ENCODE measurements at places on chromosomes 2 and 18.

GRCh38 chr2:168190590-168191336, 56.6 kb downstream of the STK39 start:
- no peak for DNase-seq

DNA sequence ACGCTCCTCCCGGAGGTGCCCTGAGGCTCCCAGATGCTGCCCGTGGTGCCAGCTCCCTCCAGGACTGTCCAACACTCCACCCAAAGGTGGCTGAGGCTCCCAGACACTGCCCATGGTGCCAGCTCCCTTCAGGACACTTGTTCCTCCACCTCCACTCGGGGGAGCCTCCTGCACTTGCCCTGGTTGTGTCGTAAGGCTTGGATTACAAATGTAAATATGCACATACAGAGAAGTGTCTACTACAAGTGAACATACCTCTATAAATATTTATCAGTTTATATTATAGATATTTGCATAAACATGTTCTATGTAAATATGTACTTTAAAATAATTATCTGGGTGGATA, 143.3 kb downstream of the PXDN start:
- no peak for DNase-seq

DNA sequence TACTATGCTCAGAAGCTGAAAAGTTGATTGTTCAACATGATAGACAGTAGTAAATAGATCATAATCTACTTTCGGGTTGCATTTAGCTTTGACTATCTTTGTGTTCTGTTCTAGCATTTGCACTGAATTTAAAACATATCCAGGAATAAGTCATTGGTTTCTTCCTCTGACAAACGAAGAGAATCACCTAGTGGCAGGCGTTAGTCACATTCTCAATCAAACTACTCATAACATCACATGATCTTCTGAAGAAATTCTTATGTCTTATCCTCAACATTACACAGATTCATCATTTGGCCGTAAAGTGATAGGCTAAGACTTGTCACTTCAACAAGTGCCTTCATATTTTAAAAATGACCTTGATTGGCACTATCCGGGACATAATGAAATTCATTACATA, 63.6 kb upstream of the TTC21B start:
- DNase-seq: no peak

GRCh38 chr2:242085941-242086621, 216.6 kb downstream of the RTP5 start:
- DNase-seq: no peak

GRCh38 chr2:218988164-218988563, 3.2 kb upstream of the FEV start:
- no peak for DNase-seq

DNA sequence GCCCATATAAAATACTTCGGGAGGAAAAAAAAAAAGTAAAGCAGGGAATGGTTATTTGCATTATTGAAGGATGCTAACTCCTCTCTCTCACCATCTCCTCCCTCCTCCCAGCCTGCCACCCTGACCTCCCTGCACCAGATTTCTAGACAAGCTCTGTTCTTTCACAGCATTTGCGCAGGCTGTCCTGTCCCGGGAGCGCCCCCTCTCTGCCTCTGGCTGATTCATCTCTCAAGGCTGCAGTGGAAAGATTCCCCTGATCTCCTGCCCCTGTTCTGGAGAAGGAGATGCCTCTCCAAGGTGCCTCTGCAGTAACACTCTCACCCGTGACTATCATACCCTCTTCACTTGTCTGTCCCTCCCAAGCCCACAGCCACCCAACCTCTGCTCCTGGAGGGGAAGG, 38.5 kb downstream of the COL4A4 start:
- no peak for DNase-seq

- DNase-seq: no peak
These were observed 112.1 kb downstream of the KLHL29 start for GRCh38 chr2:23497063-23497462.

DNA sequence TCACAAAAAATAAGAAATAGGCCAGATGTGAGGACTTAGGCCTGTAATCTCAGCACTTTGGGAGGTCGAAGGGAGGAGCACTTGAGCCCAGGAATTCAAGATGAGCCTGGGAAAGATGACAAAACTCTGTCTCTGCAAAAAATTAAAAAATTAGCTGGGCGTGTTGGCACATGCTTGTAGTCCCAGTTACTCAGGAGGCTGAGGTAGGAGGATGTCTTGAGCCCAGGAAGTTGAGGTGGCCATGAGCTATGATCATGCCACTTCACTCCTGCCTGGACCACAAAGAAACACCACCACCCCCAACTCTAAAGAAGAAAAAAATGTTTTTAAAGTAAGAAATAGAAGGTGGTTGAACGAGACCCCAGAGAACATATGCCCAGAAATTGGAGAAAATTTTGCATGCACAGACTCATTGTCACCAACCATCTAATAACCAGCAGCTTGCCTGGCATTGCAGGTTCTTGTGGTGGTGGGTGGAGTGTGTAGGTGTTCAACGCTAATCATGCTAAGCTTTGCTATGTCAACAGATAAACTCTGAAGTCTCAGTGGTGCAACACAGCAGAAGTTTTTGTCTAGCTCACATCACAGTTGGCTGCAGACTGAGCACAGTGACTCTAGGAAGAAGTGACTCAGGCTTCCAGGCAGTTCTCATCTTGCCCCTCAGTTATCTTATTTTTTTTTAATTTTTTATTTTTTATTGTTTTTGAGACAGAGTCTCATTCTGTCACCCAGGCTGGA, 18.6 kb downstream of the ARL4C start:
- no peak for DNase-seq

GRCh38 chr2:223868005-223868404, 30.6 kb upstream of the AP1S3 start:
- no peak for DNase-seq

GRCh38 chr18:54203914-54204313, 20.6 kb downstream of the MBD2 start:
- no peak for DNase-seq

DNA sequence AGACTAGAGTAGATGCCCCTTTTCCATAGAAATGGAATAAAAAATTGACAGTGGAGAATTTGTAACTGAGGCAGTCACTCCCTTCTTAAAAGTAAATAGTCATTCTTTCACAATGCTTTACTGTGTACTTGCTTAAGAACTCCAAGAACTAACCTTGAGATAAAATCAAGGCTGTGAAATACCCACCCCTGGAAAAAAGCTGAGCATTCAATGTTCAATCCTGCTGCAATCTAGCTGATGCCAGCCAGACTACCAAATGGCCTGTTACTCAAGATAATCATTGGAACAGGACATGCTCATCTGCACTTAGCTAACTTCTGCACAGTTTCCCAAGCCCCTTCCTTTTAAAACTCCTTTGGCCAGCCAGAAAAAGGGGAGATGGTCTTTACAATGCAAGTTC, 367.4 kb upstream of the GULP1 start:
- no peak for DNase-seq

DNA sequence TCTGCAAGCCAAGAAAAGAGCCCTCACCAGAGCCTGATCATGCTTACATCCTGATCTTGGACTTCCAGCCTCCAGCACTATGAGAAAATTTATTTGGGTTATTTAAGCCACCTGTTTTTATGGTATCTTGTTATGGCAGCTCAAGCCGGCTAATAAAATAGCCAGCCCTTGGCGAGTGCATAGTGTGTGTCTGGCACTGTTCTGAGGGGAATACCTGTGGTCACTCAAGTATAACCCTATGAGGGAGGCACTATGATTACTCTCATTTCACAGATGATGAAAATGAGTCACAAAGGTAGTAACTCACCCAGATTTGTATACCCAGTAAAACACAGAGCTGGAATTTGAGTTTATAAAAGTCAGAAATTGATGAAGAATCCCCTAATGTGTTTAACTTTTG, 556.9 kb upstream of the SETBP1 start:
- no peak for DNase-seq

All from activated naive CD4-positive, alpha-beta T cell (primary cell).